ENCODE measurements at places on chromosomes 12 and 14.

GRCh38 chr14:104098272-104099095 is 13.0 kb downstream of the ASPG start:
- no peak for DNase-seq

- DNase-seq = no peak
Observed at GRCh38 chr12:15644700-15645099, 144.5 kb downstream of the EPS8 start.

DNA sequence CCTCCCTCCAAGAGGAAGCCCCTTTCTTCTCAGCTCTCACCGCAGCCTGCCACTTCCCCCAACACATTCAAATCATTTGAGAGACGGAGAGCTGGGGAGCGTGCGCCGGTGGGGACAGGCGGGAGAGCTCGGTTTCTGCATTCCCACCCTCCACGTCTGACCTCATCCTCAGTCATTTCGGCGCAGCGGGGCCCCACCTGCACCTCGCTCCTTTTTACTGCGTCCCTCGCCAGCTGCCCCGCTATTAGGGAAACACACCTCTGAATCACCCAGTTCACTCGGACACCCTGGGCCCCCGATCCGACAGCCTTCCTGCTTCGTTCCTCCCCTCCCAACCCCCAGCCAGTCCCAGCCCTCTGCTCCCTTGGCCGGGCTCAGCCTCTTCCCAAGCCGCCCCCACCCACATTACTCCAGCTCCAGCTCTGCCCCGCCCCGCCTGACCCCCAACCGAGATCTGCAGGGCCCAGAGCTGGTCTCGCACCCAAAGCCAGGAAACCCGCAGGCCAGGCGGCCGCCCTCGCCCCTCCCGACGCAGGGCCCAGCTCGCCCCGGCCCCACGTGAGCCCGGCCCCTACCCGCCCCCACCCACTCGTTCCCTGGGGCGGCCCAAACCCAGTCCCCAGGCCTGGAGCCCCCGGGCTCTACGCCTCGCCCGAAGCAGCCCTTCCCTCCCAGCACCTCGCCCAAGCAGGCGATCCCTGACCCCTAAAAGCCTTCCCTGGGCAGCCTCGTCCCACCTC is 783 bp downstream of the CORO1C start:
- peak; percentile 60 for DNase-seq

DNA sequence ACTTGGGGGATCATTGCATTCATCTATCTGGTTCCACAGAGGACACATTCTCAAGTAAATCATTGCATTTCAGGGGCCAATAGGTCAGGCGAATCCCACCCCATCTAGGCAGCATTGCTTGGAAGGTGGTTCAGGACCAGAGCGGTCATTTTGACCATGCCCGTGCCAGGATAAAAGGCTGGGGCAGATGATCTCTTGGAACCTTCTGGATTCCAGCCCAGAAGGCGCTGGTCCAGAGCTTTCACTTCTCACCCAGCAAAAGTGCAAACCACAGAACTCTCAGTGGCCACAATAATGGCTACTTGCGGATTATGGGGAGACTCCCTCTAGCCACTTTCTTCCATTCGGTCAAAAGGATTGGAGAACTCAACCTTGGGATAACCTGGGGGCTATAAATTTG is 595 bp upstream of the KRT85 start:
- no peak for DNase-seq

DNA sequence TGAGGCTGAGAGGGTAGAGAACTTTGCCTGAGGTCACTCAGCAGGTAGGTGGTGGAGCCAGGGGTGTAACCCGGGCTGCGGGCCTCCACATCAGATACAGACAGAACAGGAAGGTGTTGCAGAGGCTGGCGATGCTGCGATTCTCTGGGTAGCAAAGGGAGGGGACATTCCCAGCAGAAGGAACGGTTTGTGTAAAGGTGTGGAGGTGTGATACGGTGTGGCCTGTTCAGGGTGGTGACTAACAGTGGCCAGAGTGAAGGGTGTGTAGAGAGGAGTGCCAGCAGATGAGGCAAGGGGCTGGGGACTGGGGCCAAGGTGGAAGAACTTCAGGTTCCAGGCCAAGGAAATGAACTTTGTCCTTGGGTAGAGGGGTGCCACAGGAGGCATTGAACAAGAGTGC is 18.2 kb upstream of the FAIM2 start:
- DNase-seq = no peak

GRCh38 chr12:74370608-74371216 is 166.9 kb upstream of the ATXN7L3B start:
- no peak for DNase-seq

DNA sequence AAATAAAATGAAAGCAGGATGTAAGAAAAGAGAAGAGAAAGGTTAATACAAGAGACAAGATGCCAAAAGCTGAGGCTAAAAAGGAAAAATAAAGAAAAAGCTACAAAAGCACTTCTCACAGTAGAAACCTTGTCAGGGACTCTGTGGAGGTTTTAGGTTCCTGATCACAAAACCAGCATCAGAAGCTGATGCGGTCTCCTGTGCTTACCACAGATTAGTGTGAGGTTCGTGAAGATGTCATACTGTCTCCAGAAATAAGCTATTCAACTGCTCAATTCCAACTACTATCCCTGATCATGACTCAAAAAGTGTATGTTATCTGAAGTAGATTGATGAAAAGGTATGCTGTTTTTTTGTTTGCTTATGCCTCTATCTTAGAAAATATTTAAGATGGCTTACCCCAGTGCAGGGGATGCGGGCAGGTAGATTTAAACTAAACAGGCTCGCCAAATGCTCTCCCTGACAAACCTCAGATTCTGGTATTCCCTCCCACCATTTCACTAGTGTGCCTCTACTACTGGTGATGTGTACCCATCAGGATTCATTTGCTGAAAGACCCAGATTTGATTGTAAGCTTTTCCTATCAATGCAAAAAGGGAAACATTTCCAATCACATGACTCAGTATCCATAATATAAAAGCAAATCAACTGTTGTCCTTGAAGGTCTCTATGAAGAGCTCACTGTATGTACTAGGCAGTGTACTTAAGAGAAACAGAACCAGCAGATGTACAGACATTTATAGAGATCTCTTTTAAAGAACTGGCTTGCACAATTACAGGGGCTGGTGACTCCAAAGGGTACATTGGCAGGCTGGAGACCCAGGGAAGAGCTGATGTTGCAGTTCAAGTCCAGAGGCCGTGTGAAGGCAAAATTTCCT is 169.5 kb upstream of the FOXN3 start:
- DNase-seq = no peak

DNA sequence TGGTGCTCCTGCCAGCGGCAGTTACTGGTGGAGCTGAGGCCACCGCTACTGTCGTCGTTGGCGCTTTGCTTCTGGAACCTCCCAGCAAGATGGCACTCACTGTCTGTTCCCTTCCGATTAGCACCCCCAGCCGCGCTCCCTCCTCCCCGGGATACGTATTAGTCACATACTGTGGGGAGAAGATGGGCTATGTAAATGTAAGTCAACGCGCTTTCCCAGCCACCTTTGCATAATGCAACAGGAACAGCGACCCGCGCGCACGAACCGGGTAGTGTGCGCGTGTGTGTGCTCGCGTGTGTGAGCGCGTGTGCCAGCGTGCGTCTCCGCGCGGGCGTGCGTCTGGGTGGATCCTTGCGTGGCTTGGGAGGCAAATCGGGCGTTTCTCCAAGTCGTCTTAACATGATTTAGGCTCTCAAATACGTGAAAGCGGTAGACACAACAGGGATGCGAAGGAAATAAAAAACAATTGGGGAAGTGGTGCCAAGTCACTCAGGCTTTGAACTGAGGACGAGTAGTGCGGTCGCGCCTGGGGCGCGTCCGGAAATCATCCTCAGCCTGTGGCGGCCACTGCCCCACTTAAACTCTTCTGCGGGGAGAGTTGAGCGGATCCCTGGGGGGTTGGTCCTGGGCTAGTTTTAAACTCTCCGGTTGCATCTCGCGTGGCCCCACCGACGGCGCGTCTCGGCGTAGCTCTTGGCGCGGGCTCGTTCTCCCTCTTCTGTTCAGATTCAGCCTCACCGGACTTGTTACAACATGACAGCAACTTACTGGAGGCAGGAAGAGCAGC is 1.8 kb downstream of the FLRT2 start:
- peak; percentile 71 for DNase-seq

- DNase-seq = no peak
Observed at GRCh38 chr12:126038434-126038833, 973.2 kb downstream of the AACS start.

- DNase-seq = no peak
Observed at GRCh38 chr14:58796242-58797009, 158.7 kb downstream of the DACT1 start.

DNA sequence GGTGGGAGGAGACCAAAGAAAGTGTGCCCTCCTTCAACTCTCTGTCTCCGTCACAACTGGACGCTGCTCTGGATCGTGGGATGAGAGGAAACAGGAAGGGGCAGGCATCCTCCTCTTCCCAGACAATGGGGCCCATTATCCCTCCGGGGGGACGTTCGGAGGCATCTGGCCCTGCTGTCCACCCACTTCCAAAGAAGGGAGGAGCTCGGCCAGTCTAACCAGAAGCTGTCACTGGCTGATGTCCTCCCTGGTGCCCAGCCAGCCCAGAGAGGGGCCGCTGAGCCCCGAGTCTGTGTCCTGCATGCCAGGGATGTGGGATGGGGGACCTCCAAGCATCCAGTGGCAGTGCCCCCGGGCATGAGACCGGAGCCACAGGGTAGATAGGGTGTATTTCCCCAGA is 39.8 kb upstream of the MEG3 start:
- DNase-seq = peak; percentile 67

DNA sequence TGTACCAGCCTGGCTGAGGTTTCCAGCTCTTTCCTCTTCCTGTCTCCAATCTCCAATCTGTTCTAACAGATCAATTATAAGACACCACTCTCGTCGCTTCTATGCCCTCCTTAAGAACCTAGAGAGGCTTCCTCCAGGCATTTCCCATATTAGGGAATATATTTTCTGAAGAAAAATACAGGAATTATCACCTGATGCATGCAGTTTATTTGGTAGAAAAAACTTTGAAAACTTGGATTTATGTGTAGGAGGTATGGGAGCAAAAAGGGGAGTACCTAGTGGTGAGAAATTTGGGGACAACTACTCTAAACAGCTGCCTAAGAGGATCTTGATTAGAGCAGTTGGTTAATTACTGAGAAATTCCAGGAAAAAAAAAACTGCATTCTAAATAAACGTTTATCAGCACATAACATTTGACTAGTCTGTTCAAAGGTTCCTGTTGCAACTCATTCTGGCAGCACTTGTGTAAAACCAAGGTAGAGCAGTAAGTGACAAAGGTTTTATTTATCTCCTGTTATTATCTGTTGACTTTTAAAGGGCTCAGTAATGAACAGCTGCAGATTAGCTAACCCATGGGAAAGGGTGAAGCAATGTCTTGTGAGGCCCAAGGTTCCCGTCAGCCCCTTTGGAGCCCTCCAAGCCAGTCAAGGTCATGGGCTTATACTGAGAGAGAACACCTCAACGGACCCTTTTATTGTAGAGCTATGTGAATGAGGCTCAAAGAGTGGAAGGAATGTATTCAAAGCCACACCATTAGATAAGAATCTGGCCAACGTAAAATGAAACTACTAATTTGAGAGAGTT is 36.4 kb upstream of the NR1H4 start:
- no peak for DNase-seq

GRCh38 chr12:30847259-30847658 is 79.3 kb upstream of the TSPAN11 start:
- DNase-seq = no peak

DNA sequence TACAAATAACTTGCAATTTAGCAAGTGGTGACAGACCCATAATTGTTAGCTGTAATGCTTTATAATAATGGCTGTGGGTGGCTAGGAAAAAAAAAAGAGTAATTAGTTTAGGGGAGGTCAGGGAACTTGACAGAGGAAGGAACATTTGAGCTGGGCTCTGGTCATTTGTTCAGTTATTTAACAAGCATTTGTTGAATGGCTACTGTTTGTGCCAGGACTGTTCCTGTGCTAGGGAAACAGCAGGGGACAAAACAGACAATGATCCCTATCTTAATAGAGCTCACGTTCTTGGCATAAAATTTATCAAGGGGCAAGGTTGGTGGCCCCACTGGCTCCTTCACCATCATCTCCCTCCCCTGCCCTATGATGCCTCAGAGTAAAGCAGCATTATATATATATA is 18.5 kb downstream of the CHST11 start:
- no peak for DNase-seq

GRCh38 chr14:90722590-90722989 is 93.6 kb downstream of the TTC7B start:
- DNase-seq = no peak

DNA sequence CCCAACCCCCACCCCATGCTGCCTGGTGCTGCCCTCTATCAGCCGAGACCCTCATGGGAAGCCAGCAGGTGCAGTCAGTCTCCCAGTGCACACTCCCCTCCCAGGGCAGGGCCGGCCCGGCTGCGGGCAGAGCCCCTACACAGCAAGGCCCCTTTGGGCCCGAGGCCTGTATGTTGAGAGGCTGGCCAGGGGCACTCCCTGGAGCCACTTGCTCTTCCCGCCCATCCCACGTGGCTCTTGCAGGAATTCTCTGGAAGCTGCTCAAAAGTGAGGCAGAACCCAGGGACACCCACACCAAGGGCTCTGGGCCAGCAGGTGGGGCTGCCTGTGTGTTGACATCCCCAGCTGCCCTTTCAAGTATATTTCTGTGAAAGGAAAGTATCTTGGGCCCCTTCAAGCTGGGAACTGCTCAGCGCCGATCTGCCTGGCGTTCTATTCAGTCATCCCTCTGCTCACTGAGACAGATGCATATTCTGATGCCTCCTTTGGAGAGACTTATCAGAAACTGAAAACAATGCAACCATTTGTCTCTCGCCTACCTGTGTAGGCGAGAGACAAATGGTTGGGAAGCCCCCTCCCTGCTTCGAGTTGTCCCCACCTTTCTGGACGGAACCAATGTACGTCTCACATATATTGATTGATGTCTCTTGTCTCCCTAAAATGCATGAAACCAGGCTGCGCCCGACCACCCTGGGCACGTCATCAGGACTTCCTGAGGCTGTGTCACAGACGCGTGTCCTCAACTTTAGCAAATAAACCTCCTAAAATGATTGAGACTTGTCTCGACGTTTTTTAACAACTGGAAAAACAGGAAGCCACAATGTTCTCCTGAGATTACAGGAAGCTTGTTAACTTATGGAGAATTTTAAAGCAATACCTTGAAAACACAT is 6.0 kb downstream of the GPR132 start:
- no peak for DNase-seq

DNA sequence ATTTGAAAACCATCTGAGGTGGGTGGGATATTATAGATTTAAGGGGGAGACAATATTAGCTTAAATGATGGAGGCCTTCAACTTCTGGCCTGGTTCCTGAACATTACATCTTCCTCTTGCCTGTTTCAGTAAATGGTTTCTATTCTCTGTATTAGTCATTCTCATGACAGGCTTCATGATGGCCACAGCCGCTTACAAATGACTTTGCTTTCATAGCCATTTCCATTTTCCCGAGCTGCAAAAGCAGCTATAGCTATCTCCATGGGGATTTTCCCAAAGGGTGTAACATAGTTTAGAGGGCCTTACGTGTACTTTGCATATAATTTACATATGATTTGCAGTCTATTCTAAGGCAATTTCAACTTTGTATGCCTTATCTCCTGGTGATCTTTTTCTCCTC is 121.8 kb downstream of the NRXN3 start:
- no peak for DNase-seq

GRCh38 chr14:63091394-63091996 is 46.2 kb upstream of the KCNH5 start:
- DNase-seq = no peak

- no peak for DNase-seq
Observed at GRCh38 chr14:104150136-104151025, 12.0 kb downstream of the KIF26A start.

Data from dorsolateral prefrontal cortex (tissue), 122 donors.